Fibroblast of lung (primary cell): ENCODE measurements at places on chromosomes 5 and 9. TPM values are rescaled to one million over a fixed set of nuclear protein-coding genes. Genes with fewer than 3 reads are reported as not detected.

DNA sequence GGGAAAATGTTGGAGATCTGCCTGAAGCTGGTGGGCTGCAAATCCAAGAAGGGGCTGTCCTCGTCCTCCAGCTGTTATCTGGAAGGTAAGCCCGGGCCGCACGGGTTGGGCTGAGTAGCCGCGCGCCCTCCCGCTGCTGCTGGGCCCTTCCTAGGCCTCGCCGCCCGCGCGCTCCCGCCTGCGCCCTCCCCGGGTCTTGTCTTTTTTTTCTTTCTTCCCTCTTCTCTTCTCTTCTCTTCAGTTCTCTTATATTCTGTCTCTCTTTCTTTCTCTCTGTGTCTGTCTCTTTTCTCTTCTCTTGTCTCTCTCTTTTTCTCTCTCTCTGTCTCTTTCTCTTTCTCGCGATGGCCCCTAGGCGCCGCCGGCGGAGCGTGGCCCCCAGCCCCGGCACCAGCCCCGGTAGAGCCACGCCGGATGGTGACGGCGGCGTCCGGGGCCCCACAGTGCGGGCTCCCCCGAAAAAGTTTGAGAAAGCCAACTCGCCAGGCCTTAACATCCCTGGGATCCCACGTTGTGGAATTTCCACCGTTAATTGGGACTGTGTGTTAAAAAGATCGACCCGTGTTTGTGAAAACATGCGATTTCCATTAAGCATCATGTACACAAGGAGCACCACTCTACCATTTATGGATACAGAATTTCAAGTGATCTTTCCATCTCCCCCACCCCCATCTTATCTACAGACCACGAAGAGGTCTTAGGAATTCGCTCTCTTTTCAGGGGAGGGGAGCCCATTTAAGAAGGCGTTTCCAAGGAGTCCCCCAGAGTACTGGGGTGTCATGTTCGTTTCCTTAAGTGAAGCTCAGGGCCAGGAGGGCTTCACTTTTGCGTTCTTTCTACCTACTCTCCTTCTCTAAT lies 616 bp downstream of the ABL1 start:
- no peaks in the 10 kb centered on the region for H3K27me3 ChIP-seq
- peak overlapping the region; percentile 98 for H3K27ac ChIP-seq
- peak overlapping the region; percentile 83 for H3K4me3 ChIP-seq
- peaks cover 32% of the 10 kb centered on the region for H3K4me1 ChIP-seq

DNA sequence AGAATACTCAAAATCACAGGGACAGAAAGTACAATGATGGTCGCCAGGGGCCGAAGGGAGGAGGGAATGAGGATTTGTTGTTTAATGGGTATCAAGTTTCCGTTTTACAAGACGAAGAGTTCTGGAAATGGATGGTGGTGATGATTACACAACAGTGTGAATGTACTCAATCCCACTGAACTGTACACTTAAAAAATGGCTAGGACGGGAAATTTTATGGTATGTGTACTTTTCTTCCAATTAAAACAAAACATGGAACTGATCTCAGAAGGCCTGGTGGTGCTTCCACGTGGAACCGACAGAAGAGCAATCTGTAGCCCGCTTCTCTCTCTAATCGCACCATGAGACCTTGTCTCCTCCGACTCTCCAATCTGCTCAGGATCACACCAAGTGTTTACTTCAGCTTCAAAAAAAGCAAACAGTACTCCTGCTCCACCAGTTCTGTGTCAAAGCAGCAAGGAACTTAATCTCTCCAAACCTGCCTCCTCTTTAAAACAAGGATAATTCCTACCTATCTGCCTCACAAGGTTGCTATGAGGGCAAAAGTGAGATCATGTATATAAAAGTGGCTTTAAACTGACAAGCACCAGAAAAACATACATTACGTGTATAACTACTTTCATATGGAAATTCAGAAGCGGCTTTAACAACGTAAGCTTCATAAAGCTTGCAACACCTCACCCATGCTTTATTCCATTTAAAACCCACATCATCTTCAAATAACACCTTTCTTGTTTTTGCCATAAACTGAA lies 2.1 kb downstream of the ECPAS start:
- peak overlapping the region; percentile 15 for H3K27ac ChIP-seq
- DNase-seq: peak; percentile 80
- H3K4me1 ChIP-seq: peaks cover 4% of the 10 kb centered on the region

- no peak overlapping the region for H3K4me3 ChIP-seq
- H3K27me3 ChIP-seq: no peaks in the 10 kb centered on the region
- DNase-seq: no peak
- no peaks in the 10 kb centered on the region for H3K36me3 ChIP-seq
- no peak overlapping the region for H3K27ac ChIP-seq
Measured at GRCh38 chr9:84966876-84967830, 297.6 kb downstream of the NTRK2 start.

ANKRD34B gene
- not detected in 2 replicates for total RNA-seq

GRCh38 chr5:107952450-107952849 lies 281.7 kb upstream of the EFNA5 start:
- no peaks in the 10 kb centered on the region for H3K27me3 ChIP-seq
- no peak overlapping the region for H3K27ac ChIP-seq
- no peak overlapping the region for H3K4me3 ChIP-seq
- DNase-seq: no peak
- no peaks in the 10 kb centered on the region for H3K4me1 ChIP-seq
- no peaks in the 10 kb centered on the region for H3K36me3 ChIP-seq

DNA sequence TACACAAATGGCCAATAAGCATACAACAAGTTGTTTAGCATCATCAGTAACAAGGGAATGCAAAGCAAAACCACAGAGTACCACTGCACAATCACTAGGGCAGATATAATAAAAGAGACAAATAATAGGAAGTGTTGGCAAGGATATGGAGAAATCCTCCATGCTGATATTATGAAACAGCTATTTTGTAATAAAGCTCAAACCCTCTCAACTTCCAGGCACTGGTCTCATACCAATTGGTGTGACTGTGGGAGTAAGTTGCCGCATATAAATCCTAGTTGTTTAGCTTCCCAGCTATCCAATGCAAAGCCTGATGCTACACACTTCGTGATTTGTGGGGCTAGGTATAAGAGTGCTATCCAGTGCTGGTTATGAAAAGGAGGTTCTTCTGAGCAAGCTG lies 88.6 kb downstream of the SMIM23 start:
- H3K27me3 ChIP-seq: no peaks in the 10 kb centered on the region
- H3K4me1 ChIP-seq: no peaks in the 10 kb centered on the region
- H3K36me3 ChIP-seq: peaks cover 4% of the 10 kb centered on the region
- H3K4me3 ChIP-seq: no peak overlapping the region
- no peak overlapping the region for H3K27ac ChIP-seq

BTNL8 gene
- total RNA-seq: not detected in 2 replicates

DNA sequence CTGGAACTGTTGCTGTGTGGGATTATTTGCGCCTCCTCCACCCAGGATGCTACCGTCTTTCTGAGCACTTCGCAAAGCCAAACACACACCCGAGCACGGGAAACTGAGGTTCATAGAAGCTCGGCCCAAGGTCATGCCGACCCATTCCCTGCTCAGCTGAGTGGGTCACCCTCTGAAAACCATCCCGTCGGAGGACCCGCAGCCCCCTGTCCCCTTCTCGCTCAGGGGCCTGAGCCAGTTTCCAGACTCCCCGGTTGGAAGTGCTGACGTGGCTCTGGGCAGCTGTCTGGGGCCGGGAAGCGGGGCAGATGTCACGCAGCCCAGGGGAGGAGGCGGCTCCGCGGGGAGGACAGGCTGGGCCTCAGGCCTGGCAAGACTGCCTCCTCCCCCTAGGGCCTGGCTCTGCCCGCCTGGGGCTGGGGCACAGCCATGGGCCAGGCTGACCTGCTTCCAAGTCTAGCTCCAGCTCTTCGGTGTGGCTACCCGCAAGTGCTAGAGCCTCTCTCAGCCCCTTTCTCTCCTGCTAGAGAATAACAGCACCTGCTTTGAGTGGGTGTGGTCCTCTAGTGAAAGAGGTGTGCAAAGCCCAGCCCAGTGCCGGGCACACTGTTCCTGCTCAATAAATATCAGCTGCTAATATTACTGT lies 9.9 kb upstream of the CXXC5 start:
- H3K27me3 ChIP-seq: no peaks in the 10 kb centered on the region
- H3K4me3 ChIP-seq: peak overlapping the region; percentile 13
- H3K27ac ChIP-seq: peak overlapping the region; percentile 86
- peak; percentile 76 for DNase-seq
- no peaks in the 10 kb centered on the region for H3K36me3 ChIP-seq
